SK-MEL-5 (cell line): ENCODE measurements at places on chromosomes 5 and 9. TPM values are rescaled to one million over a fixed set of nuclear protein-coding genes. Genes with fewer than 3 reads are reported as not detected.

DNA sequence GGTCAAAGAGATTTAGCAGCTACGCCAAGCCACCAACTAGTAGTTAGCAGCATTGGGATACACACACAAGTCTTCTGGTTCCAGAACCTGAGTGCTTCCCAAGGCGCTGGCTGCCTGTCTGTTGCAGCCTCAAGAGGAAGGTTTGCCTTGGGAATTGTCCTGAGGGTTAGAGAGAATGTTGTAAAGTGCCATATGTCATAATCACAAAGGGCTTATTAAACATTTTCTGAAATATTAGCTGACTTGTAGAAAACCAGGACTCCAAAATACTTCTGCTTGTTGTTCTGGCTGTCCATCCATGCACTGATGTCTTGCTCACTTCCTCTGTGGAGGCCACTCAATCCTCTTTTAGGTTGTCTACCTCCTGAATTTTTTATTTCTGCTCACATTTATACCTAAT, 46.3 kb downstream of the SLC36A1 start:
- DNase-seq: no peak

DNA sequence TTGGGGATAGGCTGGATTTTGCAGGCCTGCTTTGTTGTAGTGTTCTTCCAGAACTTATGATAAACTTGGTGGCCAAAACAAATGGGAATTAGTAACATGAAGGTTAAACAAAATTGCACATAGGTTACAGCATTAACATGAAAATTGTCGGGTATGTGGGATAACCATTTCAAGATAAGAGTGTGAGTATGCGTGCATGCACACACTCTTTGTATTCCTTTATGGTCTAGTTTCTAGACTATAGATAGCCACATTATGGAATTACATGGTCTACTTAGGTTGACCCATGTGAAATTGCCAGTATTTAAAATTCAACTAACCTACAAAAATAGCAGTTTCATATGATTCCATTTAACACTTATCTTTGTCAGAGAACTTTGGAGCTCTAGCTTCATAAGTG, 1.4 kb downstream of the HMGCR start:
- DNase-seq: no peak

GRCh38 chr9:72906810-72907209, 46.0 kb downstream of the ALDH1A1 start:
- DNase-seq: no peak

GRCh38 chr5:130476325-130476724, 572.1 kb downstream of the CHSY3 start:
- DNase-seq: no peak

GRCh38 chr5:108983461-108984092, 235.9 kb downstream of the FER start:
- no peak for DNase-seq

DNA sequence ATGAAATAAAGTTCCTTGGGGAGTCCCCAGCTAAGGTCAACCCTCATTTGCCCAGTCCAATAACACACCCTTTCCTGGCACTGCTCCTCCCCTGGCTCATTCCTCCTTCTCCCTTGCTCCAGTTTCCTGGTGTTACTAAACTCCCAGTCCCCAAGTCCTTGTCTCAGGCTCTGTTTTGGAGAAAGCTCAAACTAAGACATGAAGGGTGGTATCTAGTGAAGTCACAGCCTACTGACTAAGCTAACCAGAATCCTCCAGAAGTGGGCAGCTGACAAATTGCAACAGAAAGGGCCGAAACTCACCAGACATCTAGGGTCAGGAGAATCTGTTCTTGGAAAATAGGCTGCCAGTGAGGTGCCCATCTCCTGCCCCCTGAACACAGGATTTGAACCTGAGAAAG, 118.7 kb upstream of the NEK6 start:
- DNase-seq: no peak

DNA sequence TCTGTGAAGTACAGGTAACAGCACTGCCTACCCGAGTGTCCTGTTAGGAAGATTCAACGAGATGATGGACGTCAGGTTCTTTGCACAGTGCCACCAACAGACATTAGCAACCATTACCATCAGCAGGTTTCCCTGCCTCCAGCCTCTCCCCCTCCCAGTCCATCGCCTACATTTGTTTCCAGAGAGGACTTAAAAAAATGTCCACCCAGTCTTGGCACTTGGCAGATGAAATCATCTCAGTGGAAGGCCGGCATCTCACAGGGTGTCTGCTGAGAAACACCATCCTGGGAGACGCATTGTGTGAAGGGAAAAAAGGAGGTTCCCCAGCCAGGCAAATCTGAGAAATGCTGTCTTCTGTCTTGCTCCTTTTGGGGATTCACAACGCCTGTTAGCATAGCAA, 58.2 kb downstream of the CRB2 start:
- no peak for DNase-seq

- DNase-seq: no peak
Measured at GRCh38 chr5:27311544-27311943, 273.2 kb upstream of the CDH9 start.

Gene DIAPH1
- total RNA-seq: 32.8 TPM in 2 replicates

Gene CSF1R
- total RNA-seq: 0.53 TPM in 1 of 2 replicates, not detected in the other

Gene BTNL3
- not detected in 2 replicates for total RNA-seq

Gene STK32A
- total RNA-seq: 37.9 and 41.2 TPM in 2 replicates

Gene PDZD2
- total RNA-seq: 0.11 and 0.26 TPM in 2 replicates
